ENCODE measurements at places on chromosomes 6 and 20.
A peak's percentile ranks its signal among the peaks of the same experiment; 100 is the strongest.

- ATAC-seq, result no peak
These were observed 201.2 kb upstream of the MYLIP start for GRCh38 chr6:15927531-15928225.

DNA sequence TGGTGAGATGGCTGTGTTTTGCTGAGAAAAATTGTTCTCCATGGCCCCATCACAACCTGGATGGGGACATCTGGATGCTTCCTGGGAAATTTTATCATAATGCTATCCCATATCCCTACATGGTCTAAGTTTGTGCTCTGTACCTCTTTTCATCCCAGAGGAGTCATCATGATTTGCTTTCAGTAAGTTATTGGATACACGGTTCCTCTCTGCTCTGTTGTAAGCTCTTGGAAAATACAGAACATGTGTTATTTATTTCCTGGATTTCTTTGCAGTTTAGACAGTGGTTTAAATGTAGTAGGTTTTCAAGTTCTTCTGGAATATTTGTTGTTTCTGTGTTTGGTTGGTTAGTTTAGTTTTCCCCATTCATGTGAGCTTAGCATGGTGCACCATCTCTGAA, 129.2 kb upstream of the ECI2 start:
- no peak for ATAC-seq

DNA sequence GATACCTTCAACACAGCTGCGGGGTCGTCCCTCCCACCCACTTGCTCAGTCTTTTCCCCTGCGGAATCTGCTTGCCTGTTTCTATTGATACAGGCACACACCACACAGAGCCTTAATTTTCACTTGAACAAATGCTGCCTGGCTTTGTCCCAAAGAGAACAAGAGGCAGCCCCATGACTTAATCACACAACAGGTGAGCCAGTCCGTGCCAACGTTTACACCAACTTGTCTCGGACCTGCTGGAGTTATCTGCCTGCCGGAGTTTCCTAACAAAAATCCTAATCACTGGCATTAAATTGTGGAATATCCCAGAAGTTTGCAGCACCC, 186.8 kb upstream of the RREB1 start:
- no peak for ATAC-seq

- no peak for ATAC-seq
These were observed 4.9 kb downstream of the BAK1 start for GRCh38 chr6:33575211-33575610.

GRCh38 chr6:105981002-105981887, 104.9 kb upstream of the PRDM1 start:
- ATAC-seq, result no peak

- no peak for ATAC-seq
These were observed 28.0 kb downstream of the HFE start for GRCh38 chr6:26115226-26115625.

GRCh38 chr6:163688739-163689362, 274.3 kb downstream of the QKI start:
- no peak for ATAC-seq

DNA sequence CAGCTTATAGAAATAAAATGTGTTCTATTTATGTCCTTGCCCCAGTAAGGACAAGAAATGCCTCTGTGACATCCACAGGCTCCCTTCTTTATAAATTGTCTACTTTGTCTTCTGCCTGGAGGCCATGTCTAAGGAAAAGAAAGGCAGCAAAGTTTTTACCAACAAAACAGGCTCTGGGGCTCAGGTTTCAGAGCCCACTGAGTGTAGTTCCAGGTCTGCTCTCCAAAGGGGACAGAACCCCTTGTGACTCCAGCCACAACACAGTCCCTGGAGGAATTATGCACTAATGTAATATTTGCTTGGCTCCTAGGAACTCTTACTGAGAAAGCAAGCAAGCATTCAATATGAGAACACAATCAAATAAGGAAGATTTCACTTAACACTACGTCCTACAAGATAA, 80.1 kb downstream of the PAK5 start:
- no peak for ATAC-seq

DNA sequence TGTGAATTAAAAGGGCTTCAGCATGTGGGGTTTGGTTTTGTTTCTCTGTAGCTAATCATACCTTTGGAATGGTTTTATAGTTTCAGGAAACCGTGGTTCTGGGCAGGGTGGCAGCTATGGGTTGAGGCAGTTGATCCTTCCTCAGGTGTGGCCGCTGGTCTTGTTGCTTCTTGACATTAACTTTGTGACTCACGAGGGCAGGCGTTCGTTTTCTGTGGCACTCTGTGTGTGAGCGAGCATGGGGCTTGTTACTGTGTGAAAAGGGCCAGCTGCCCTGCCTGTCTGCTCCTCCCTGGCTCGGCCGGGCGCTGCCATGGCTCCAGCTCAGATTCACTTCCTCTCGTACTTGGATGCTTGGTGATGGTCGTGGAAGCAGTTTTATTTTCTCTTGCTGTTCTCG, 16.2 kb downstream of the DNAJC5 start:
- no peak for ATAC-seq

DNA sequence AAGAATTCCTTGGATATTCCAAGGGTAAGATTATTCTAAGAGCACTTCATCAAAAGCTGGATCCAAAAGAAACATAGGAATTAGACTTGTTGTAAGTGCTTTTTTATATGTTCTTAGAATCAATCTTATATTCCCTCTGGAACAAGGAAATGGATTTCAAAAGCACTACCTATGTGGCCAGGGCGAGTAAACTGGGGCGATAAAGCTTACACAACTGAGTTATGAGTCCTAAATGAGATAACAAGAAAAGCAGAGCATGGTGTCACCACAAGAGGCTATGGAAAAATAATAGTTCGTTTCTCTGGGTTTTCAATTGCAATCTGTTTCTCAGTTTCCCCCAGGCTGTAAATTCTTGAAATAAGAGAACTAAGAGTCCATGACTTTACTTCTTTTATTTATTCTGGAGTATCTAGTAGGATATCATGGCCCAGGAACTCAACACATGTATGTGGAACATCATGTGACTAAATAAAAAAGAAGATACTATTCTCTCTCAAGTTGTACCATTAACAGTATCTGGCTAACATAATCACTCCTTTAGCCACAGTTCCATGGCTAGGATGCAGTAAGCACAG, 51.5 kb downstream of the NUDT3 start:
- ATAC-seq, result no peak

- peak; percentile 64 for ATAC-seq
These were observed 97.4 kb downstream of the COL12A1 start for GRCh38 chr6:75108333-75108974.

- no peak for ATAC-seq
These were observed 38.4 kb downstream of the KIF3B start for GRCh38 chr20:32315891-32316290.

DNA sequence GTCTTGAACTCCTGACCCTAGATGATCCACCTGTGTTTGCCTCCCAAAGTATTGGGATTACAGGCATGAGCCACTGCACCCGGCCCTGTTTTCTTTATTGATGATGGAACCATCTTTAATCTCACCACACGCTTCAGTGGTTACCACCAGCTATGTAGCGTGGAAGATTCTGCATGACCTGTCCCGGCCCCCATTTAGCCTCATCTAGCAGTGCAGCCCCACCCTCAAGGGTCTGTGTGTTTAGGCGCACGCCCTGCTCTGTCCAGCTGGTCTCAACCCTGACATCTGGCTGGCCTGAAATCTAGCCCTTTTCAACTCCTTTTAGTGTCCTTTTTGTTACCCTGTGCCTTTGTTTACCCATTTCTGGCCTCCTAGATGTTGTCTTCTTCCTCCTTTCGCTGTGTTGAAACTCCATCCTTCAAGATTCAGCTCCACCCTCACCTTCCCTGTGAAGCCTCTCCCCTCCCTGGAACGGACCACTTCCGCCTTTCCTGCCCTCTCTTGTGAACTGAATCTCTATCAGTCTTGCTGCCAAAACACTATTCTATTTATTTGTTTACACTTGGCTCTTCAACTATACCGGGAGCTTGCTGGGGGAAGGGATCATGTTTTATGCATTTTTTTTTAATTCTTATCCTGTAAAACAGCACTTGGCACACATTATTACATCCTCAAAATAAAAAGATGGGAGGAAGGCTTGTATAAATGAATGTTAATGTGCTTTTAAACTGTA, 101.0 kb upstream of the MTHFD1L start:
- no peak for ATAC-seq

DNA sequence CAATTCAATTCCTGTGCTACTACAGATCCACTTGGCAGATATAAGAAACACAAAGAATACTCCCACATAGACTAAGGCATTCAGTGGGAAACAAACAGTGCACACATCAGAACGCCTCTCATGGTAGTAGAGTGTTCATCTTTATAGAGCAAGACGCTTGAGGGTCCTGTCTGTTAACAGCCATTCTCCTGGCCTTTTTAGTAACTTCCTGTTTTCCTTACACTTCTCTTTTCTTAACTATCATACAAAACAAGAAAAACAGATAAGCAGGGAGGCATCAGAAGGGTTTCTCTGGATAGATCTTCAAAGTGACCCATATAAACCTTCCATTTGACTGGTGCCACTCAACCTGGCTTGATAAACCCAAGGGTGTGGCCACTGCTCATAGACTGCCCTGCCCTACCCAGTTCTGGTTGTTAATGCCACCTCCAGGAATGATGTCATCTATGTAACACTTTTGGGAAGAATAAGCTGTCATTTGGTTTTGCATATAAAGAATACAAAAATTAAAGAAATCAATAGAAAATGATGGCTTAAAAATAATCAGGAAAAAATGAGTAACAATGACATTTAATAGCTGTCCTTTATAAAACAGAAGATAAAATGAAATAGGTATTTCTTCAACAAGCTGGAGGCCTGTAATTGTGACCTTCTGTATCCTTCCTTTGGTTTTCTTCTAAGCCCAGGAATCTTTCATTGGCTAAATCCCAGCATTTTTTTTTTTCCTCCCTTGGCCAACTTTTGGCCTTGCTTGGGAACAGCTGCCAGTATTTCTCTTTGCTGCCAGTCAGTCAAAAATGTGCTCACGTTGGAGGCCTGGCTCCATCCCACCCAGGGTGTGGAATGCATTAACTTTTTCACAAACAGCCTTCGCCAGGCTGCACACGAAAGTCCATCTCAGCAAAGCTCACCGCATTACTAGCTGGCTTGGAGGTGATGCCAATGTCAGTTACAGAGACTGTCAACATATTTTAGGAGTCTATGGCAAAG, 103.5 kb downstream of the GJA10 start:
- ATAC-seq, result peak; percentile 71

DNA sequence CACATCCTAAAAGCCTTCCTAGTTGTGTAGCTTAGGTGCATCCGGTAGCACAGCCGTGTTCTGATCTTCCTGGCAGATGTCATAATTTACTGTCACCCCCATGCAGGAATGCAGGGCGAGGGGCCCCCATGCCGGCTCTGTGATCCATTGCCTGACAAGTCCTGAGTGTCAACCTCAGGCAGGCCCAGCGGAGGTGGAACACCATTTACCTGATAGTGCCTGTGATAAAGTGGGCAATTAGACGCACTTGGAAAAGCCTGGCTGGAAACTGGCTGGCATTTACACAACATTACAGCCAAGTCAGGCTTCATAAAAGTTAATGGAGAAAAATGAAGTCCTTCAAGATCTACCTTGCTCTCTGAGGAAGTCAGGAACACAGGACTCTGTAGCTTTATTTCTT, 521.4 kb upstream of the JAG1 start:
- ATAC-seq, result no peak

DNA sequence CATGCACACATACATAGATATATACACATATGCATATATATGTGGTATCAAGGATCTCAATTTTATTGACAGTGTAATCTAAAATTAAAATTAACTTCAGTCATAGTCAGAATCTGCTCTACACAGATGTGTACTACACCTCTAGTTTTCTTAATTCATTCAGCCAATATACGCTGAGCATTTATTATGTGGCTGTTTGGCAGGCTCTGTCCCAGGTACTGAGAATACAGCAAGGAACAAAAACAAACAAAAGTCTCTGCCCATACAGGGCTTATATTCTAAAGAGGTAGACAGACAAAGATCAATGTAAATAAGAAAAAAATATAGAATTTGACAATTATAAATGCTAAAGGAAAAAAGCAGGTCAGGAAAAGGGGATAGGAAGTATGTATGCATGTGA, 7.8 kb upstream of the RGS17 start:
- ATAC-seq, result no peak

GRCh38 chr6:117607511-117607910, 5.2 kb upstream of the GOPC start:
- no peak for ATAC-seq

GRCh38 chr6:87572883-87573282, 16.9 kb downstream of the RARS2 start:
- ATAC-seq, result no peak

Data from gastroesophageal sphincter (tissue), 4 donors.